Progenitor cell of endocrine pancreas (in vitro differentiated cells): ENCODE measurements at places on chromosomes 16 and 17. TPM values are rescaled to one million over a fixed set of nuclear protein-coding genes. Genes with fewer than 3 reads are reported as not detected.

DNA sequence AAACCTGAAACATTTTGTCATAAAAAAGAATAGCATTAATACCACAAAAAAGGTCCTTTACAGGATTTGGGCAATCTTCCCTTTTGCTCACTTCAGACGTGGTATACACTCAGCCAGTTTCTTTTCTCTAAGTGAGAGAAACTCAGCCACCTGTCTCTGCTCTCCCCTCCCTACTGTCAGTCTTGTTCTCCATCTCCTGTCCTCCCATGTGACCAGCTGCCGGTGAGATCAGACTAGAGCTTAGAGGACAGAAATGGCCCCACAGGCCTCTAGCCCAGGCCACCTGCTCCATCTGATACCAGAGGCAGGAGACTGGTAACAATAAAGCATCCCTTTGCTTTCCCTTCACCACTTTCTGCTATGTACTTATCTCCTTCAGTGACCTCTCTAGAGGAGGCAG, 34.9 kb downstream of the CMC2 start:
- no peak for DNase-seq

- DNase-seq, result no peak
Measured at GRCh38 chr16:4991754-4992153, 33.6 kb downstream of the SEC14L5 start.

GRCh38 chr17:81420769-81421462, 25.7 kb downstream of the BAHCC1 start:
- DNase-seq, result no peak

GRCh38 chr17:45394091-45394490, 38.6 kb downstream of the ARHGAP27 start:
- no peak for DNase-seq

APOBR gene
- total RNA-seq, result 0.20 and 0.22 TPM in 2 replicates

GRCh38 chr16:35564889-35565288, 2105.5 kb downstream of the TP53TG3F start:
- no peak for DNase-seq

HOXB6 gene
- total RNA-seq, result 0.96 and 3.1 TPM in 2 replicates

KRT25 gene
- total RNA-seq, result not detected in 2 replicates

DNA sequence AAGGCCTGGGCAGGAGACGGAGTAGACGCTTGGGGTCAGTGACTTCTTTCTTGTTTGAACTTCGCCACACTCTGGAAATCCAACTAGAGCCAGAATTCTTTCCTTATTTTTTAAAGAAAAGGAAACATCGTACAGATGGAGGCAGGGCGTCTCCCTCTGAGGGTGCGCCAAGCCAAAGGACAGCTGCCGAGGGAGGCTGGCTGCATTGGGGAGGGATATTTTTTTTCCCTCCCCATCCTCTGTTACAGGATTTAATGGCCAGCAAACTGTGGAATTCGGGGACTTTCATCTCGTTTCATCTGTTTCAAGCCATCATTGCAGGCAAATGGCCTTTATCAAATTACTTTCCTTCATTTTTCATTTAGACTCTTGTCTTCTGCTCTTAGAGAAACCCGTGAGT, 15.9 kb downstream of the CDK5R1 start:
- no peak for DNase-seq

DNA sequence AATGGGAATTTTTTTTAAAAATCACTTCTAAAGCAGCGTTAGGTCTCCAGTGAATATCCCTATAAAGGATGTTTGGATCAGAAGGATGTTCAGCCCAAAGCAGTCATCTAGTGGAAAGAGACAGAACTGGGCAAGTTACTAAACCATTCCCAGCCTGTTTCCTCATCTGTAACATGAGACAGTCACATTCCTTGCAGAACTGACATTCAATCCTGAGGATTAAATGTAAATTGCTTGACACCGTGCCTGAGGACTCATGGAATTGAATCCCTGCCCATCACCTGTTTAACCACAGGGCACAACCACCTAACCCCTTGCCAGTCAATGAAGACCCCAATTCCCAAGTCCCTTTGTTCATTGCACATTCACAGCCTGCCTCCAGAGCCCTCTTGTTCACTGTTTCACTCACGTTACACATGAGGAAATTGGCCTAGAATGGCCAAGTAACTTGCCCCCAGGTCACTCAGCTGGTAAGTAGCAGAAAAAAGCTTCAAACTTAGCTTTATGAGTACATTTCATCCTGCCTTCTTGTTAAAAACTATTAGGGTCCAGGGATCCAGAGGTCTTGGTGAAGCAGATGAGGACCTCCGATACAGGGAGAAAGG, 1.4 kb downstream of the CMTM2 start:
- DNase-seq, result no peak

GRCh38 chr17:30232015-30232823, 3.3 kb downstream of the SLC6A4 start:
- no peak for DNase-seq

PDP2 gene
- 17.0 and 20.0 TPM in 2 replicates for total RNA-seq

GRCh38 chr17:58310511-58311428, 17.8 kb downstream of the TSPOAP1 start:
- peak; percentile 4 for DNase-seq

CD300LB gene
- total RNA-seq, result not detected in 2 replicates

SCNN1G gene
- total RNA-seq, result 1.2 and 1.5 TPM in 2 replicates

C17orf113 gene
- 3.2 and 3.7 TPM in 2 replicates for total RNA-seq

LAT gene
- total RNA-seq, result 5.8 and 8.0 TPM in 2 replicates

VTN gene
- total RNA-seq, result 128 and 139 TPM in 2 replicates

GRCh38 chr17:9235346-9235745, 214.0 kb downstream of the NTN1 start:
- no peak for DNase-seq
